T1000 (cell line): ENCODE measurements at places on chromosomes 2 and 18.
A peak's percentile ranks its signal among the peaks of the same experiment; 100 is the strongest.

DNA sequence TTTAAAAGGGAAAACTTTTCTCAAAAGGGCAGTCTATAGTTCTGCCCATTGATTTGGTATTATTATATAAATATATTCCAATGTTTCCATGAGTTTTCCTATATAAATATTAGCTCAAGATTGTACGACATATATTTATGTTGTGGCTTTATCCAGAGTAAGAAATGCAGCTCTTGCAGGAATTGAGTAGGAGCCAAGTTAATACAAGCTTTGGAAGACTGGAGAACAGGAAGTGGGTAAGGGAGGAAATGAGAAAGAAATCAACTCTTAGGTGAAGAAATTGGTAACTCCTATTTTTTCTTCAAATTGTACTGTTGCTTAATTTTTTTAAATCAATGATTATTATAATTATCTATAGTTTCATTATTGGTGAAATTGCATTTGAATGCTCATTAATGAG is 105.4 kb upstream of the FAM117B start:
- DNase-seq, result no peak

DNA sequence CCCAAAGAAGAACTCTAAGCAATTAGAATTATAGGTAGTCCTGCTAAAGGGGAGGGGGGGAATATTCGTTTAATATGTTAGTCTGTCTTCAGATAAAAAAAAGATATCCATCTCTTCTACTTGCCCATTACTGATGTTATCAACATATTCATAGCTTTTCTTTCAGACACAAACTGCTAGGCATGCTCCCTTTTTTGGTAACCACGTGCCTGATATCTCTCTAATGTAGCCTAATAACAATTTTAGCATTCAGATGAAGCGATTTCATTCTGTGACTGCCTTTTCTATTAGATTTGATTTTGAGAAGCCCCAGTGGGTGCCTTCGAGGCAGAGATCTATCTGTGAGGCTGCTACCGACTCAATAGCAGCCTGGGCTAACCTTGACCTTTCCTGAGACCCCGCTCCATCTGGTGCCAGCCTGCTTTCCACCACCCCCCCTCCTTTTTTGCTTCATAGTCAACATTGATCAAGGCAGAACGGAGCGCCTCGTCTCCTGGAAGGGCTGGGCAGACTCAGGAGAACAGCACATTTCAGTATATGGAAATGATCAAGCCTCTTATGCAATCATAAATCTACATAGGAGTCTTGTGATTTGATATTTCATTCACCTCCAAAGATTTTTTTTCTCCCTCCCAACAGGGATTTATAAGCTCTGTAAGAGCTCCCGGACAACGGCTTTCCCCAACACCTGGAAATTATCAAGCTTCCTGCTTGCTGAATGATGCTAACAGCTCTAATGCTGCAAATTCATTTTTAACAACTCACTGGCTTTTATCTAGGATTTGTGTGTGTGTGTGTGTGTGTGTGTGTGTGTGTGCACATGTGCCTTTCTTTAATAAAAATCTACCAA is 14.7 kb upstream of the BCL11A start:
- DNase-seq, result no peak

GRCh38 chr2:108947271-108947907 is 41.6 kb downstream of the EDAR start:
- DNase-seq, result no peak

- DNase-seq, result no peak
These were observed 36.6 kb upstream of the DYNC2LI1 start for GRCh38 chr2:43737097-43737854.

GRCh38 chr18:76668119-76668518 is 154.2 kb upstream of the ZNF236 start:
- DNase-seq, result no peak

- no peak for DNase-seq
These were observed 43.1 kb downstream of the TMEM185B start for GRCh38 chr2:120180066-120180465.

GRCh38 chr18:51013259-51013658 is 16.8 kb upstream of the SMAD4 start:
- no peak for DNase-seq

- no peak for DNase-seq
These were observed 175.0 kb upstream of the PGAP1 start for GRCh38 chr2:197101519-197101918.

DNA sequence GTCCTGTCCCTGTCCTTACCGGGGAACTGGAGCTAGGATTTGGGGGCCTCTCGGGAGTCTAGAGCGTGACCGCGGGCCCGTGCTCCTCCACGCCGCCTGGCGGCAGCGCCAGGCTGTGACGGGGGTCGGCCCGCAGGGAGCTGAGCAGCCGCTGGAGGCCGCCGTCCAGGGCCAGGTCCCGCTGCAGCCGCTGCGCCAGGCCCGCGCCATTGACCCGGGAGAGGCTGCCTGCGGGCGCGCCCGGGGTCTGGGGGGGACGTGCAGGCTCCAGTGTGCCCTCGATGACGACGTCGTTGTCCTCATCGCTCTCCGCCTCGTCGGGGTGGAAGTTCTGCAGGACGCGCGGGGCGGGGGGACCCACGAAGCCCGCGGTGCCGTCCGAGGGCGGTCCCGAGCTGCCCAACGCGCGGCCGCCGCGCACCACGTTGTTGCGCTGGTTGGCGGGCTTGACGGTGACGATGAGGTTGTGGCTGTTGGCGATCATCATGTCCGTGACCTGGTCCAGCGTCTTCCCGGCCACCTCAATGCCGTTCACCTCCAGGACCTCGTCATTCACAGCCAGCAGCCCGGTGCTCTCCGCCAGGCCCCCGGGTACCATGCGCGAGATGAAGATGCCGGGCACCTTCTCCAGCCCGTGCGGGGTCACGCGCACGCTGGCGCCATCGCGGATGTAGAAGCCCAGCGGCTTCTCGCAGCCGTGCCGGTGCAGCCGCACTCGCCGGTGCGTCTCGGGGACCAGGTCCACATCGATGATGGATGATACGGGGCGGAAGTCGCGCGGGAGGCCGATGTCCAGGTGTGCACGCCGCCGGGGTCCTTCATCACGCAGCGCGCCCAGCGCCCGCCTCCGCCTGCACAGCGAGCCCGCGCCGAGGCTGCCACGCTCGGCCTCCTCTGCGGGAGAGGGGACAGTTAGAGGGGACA is 50.9 kb downstream of the ADNP2 start:
- no peak for DNase-seq

GRCh38 chr2:218849721-218850120 is 9.9 kb upstream of the WNT6 start:
- no peak for DNase-seq

- DNase-seq, result no peak
These were observed 9.9 kb downstream of the KLHL23 start for GRCh38 chr2:169743549-169743948.

GRCh38 chr2:180021850-180022249 is 14.8 kb upstream of the CWC22 start:
- DNase-seq, result no peak

GRCh38 chr2:105919826-105920225 is 175.1 kb downstream of the NCK2 start:
- peak; percentile 15 for DNase-seq

DNA sequence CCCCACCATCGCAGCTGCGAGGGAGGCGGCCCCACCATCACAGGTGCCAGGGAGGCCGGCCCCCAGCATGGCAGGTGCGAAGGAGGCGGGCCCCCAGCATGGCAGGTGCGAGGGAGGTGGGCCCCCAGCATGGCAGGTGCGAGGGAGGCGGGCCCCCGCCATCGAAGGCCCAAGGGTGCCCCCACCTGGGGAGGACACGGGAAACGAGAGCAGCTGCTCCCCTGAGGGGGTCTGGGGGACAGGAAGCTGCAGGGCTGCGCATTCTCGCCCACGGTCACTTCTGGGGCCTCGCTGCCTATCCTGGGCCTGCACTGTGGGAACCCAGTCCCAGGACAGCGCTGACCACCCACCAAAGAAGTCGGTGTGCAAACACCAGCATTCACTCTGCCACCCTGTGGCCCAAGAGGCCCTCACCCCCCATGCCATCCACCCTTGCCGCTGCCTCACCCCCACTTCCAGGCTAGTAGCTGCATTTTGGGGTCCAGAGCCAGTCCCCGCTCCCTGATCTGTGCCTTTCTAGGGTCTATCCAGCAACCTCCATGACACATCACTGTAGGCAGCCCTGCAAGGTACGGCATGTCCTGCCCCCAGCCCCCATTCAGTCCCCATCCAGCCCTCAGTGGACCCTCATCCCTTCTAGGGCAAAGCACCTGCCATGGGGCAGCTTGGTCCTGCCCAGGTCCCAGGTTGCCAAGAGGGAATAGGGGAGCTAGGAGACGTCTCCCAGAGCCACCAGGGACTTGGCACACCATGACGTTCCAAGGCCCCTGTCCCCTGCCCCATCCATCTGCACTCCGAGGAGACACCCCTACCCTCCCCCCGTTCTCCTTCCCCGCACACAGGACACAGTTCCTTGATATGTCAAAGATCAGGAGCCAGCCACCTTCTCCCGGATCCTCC is 24.0 kb upstream of the GPC1 start:
- DNase-seq, result no peak

GRCh38 chr2:145481334-145481922 is 961.5 kb upstream of the ZEB2 start:
- DNase-seq, result no peak

- DNase-seq, result no peak
These were observed 108.4 kb downstream of the FAM210A start for GRCh38 chr18:13617826-13618515.

DNA sequence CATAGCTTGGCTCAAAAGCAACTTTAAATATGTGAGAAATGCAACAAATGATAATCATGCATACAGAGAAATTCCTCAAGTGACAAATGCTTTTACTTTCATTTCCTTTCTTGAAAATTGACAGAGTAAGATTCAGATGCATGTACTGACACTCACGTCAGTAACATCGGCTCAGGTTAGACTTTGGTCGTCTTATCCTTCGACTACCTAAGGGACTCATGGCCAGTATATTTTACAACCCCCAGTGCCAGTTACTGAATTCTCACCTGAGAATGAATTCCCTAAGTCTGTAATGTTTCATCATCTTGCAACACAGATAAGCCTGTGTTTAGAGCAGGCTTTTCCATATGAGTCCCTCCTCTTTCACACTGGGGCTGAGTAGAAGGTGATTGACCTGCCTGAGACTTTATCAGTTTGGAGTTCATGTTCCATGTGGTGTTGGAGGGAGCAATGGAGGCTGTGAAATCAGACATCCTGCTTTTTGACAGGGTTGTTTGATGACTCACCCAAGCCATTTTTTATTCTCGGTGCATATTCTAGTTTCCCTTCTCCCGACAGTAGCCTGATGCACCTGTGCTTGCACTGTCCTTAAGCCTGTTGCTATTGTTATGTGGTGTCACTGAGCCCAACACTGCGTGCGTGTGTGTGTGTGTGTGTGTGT is 30.5 kb upstream of the ATP8B1 start:
- no peak for DNase-seq

GRCh38 chr2:70670626-70671025 is 97.4 kb downstream of the ADD2 start:
- no peak for DNase-seq

DNA sequence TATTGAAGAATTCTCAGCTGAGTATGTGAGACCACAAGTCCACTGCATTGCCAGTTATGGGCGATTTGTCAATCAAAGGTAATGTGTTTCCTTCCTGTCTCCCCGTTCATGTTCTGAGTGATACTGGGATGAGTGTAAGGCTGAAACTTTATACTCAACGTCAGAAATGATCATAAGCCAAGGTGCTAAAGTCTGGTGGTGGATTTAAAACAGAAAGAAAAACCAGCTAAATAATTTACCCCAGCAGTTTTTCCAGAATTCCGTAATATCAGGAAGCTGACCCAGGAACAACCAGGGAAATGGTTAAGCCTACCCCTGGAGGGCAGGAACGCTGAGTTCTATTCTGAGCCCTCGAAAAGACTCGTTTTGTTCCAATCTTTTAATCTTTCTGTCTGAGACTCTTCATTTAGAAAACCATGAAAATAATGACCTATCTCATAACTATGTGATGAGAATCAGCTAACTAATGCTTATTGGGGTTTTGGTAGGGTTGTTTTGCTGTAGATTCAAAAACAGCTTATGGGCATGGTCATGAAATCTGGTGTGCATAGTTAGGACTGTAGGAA is 149.6 kb downstream of the LAMA3 start:
- no peak for DNase-seq

DNA sequence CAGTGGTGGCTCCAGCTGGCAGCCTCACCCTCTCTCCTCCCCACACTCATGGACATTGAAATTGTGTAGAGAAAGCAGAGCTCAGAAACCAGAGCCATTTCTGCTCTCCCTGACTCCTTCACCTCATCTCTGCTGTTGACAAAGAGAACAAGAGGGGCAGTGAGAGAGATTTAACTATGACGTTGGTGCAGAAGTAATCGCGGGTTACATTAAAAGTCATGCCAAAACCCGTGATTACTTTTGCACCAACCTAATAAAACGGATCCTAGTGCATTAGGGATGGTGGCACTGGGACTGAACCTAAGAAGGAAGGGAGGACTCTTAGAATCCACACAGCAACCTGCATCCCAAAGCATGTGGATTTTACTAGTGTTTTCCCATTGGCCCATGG is 113.3 kb upstream of the CDC42EP3 start:
- no peak for DNase-seq

DNA sequence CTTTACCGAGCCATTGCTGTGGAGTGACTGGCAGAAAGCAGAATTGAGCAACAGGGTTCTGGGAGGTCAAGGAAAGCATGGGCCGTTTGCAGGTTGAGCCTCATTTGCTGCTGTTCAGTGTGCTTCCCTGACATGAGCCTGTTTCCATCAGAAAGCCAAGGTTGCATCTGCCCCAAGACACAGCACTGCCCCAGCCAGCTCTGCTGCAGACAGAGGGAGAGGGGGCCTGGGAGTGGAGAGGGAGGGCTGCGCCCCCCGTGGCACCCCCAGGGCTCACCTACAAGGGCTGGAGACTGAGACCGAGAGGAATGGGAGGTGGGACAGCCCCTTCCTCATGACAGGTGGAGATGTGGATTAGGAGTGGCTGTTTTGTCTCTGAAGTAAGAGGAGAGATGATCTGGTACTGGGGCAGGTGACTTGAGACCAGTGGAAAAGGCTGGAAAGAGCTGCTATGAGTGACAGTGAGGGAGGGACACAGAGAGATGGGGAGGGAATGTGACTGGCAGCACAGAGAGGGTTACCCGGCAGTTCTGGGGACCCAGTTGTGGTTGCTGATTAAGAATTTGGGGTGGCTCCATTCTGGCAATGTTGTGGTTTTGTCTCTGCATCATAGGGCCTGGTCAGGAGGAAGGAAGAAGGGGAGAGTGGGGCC is 218.0 kb downstream of the DYSF start:
- DNase-seq, result no peak

GRCh38 chr18:51122266-51123045 is 75.0 kb downstream of the MEX3C start:
- no peak for DNase-seq

- no peak for DNase-seq
These were observed 59.0 kb upstream of the SPRED2 start for GRCh38 chr2:65491381-65491905.

- no peak for DNase-seq
These were observed 110.8 kb downstream of the SETBP1 start for GRCh38 chr18:44791520-44791919.

GRCh38 chr2:170973492-170974303 is 44.6 kb downstream of the GORASP2 start:
- DNase-seq, result peak; percentile 76
